ENCODE measurements at places on chromosomes 5 and 9.
A peak's percentile ranks its signal among the peaks of the same experiment; 100 is the strongest.

GRCh38 chr9:16661816-16662215 is 208.7 kb downstream of the BNC2 start:
- DNase-seq, result no peak

DNA sequence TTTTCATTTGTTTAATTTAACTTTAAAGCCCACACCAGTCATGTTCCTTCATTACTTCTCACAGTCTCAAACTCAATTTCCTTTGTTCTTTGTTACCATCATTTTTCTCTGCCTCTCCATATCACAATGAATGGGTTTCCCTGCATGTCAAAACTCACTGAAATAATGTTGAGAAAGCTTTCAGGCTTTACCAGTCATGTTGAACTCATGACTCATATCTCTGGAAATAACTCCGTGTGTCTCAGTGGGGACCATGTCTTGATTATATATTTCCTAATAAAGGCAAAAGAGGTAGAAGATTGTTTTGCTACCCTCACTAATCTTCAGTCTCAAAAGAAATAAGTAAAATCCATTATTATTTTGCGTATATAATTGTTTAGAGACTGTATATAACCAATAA is 231.2 kb downstream of the CHSY3 start:
- peak; percentile 91 for DNase-seq

DNA sequence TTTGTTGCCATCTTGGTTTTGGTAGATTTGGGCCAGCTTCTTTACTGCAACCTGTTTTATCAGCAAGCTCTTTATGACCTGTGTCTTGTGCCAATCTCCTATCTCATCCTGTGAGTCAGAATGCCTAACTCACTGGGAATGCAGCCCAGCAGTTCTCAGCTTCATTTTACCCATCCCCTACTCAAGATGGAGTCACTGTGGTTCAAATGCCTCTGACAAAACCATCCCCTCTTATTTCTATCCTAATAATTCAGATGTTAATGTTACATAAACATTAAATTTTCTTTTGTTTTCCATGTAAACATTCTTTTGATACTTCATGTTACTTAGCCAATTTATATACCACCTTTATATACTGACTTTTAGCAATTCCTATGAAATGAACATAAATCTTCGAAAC is 746.3 kb downstream of the CDH18 start:
- DNase-seq, result peak; percentile 6

DNA sequence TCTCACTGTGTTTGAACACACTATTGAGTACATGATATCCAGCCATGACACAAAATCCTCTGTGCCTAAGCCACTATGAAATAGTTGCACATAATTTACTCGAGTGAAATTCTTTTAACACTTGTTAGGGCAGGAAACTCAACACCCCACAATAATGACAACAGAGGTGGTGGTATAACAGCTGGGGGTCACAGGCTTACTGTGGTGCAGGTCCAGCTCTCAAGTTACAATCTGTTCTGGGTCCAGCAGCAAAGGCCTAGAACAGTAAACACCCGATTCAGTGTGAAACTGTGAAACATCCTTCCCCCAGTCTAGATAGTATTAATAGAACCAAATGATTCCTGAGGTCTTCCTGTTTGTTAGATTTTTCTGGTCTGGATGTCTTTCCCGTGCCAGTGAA is 102.9 kb upstream of the APC start:
- no peak for DNase-seq

DNA sequence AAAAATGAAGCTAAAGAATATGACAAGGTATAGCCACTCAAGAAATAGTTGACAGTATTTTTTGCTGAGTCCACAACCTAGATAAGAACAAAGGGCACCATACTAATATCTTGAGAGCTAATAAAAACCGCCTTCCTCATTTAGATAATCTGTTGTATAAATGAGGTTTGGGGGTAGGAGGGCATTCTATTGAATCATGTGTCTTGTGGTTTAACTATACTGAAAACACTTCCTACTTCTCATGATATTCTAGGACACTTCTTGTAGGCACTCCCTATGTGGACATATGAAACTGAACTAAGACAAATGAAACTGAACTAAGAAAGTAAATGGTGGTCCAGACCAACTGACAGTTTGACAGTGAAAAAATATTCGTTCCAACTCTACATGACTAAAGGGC is 1268.5 kb upstream of the C9orf72 start:
- no peak for DNase-seq

DNA sequence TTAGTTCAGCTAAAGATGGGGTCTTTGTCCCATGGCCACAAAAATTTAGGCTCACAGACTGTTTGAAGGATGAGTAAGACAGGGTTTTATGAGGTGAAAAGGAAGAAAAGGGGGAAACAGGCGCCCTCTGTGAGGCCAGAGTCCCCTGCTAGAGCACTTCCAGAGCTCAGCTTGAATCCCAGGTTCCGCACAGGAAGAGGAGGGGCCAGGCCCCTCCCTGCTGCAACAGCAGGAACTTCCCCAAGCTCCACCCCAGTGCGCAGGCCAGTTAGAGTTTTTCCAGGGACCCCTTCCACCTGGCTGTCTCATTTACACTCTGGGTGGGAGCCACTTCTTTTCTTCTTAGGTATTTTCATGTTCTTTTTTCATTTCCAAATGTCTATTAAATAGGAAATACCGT is 480.8 kb downstream of the PSAT1 start:
- DNase-seq, result no peak

- no peak for DNase-seq
Observed at GRCh38 chr9:135479469-135480052, at the start of gene PPP1R26. Gene PPP1R26 (plus strand): TSS chr9:135479782. CDS start chr9:135484511, 4,729 bp downstream.

Data from fibroblast of skin of right quadriceps (primary cell).